Right forelimb (tissue), 1 donor: ENCODE measurements at places on chromosomes 16 and 17.

DNA sequence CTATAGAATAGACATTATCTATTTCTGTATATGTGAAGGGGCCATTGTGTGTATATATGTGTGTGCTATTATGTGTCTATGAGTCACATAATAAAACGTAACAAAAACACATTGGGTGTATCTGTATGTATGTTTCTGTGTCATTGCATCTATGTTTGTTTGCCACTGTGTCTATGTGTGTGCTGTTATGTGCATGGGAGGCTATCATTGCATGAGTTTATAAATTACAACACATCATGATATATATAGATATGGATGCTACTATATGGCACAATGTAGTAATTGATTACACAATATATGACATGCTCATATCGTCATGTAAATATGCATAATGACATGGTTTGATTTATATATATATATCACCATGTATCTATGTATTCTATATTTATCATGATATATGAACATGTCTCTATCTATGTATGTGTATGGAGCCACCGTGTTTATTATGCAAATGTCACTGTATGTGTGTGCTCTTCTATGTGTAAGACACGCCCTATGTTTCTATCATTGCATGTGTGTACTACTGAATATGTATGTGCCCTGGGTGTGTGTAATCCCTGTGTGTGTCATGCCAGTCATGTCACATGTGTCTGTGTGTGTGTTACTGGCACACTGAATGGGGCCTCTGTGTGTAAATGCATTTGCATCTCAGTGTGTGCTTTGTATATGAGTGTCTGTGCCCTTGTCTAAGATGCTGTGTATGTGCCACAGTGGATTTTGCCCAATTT lies 1.4 kb upstream of the TSPOAP1 start:
- DNase-seq = no peak

DNA sequence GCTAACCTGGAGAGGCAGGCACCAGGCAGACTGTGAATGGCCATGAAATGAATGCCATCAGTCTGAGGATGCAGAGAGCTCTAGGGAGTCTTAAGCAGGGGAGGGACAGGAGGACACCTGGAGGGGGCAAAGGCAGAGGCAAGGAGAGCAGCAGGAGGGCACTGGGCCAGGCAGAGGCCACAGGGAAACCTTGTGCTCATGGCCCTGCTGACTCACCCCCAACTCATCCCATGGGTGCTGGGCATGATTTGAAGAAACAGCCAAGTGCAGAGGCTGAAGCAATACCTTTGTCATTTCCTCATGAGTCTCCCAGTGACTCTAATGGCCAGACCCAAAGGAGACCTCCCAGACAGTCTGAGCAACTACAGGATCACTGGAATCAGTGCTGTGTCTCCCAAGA lies 141.4 kb downstream of the TMEM132E start:
- no peak for DNase-seq

DNA sequence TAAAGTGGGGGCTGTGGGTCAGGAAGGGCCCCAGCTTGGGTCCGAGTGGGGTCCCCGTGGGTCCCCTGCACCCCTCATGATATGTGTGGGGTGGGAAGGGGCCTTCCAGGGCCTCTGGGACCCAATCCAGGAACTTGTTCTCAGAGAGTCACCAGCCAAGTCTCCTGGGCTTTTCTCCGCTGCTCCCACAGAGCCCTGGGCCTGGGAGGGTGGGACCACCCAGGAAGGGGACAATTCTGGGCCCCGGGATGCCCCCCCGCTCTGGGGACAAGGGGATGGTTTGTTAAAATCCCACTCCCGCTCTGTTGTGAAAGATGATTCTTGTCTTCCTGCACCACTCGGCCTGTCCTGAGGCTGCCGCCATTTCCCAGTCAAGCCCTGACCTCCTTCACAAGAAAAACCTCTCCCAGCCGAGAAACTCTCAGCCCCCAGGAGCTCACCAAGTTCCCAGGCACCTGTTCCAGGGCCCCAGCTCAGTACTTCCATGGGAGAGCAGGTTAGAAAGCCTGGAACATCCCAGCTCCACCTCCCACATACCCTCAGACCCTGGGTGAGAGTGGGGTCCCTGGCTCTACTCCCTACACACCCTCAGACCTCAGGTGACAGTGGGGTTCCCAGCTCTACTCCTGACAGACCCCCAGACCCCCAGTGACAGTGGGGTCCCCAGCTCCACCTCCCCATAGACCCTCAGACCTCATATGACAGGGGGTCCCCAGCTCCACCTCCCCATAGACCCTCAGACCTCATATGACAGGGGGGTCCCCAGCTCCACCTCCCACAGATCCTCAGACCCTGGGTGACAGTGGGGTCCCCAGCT lies 75.1 kb downstream of the METRNL start:
- DNase-seq = peak; percentile 39

- no peak for DNase-seq
These were observed 85.1 kb downstream of the RGS9 start for GRCh38 chr17:65222214-65222738.

DNA sequence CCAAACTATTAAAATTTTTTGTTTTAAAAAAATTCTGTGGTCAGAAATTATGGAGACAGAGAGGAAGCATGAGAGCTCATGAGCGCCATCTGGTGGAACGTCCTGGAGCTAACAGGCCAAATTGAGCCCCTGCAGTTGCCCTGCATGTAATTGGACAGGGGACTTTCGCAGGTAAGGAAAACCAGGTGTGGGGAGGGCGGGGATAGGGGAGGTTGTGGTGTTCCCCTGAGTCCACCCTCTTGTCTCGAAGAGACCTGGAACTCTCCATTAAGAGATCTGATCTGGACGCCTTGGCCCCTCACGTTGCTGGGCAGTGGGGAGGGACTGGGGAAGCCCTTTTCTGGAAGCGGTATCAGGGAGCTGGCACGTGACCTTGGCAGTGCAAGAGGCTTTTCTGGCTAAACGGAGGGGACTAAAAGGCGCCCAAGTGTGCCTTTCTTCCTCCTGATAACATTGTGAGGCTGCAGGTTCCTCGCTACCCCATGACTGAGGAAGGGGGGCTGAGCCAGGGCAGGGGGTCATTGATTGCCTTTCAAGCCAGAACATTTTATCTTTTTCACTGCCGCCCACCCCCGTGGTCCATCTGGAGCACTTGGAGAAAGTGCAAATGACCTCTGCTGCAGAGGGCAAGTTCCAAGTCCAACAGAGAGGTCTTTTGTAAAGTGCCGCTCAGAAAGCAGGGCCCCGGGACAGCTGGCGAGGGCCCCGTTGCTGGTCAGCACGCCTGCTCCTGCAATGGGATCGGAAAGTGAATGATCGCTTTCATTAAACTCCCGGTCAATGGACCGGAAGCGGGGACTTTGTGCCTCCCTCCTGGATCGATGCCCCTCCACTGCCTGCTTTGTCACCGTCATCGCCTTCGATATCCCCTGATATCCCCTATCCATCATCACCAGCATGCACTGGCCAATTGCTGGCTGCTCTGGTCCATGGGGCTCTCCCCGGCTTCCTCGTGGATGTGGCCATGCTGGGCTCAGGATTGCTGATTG lies 18.4 kb downstream of the PDILT start:
- peak; percentile 69 for DNase-seq

DNA sequence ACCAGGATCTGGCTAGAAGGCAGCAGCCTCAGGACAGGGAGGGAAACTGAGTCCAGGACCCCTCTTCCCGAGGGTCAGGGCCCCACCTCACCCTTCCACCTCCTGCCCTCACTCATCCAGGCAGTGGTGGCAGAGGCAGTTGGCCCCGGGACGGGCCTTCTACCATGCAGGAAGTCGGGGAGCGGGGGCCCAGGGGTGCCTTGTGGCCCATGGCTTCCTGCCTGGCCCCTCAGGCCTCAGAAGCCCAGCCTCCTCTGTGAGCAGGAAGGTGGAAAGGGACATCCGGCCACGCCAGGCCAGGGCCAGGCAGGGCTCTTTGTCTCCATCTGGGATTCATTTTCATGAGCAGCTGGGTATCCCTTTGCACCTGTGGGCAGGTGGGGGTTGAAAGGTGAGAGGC lies 58.5 kb downstream of the BAHCC1 start:
- no peak for DNase-seq

DNA sequence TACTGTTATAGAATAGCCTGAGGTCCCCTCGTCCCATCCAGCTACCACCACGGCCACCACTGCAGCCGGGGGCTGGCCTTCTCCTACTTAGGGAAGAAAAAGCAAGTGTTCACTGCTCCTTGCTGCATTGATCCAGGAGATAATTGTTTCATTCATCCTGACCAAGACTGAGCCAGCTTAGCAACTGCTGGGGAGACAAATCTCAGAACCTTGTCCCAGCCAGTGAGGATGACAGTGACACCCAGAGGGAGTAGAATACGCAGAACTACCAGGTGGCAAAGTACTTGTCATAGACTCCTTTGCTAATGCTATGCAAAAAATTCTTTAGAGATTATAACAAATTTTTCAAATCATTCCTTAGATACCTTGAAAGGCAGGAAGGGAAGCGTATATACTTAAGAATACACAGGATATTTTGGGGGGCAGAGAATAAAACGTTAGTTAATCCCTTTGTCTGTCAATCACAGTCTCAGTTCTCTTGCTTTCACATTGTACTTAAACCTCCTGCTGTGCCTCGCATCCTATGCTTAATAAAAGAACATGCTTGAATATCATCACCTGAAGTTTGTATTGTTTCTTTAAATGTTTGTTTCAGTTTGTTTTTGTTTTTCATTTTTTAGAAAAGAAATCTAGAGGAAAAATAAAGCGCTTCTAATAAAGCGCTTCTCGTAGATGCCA lies 388.3 kb downstream of the MAF start:
- no peak for DNase-seq

GRCh38 chr16:17439580-17439979 lies 31.2 kb downstream of the XYLT1 start:
- no peak for DNase-seq

- no peak for DNase-seq
These were observed 32.2 kb downstream of the SRL start for GRCh38 chr16:4209666-4210065.

DNA sequence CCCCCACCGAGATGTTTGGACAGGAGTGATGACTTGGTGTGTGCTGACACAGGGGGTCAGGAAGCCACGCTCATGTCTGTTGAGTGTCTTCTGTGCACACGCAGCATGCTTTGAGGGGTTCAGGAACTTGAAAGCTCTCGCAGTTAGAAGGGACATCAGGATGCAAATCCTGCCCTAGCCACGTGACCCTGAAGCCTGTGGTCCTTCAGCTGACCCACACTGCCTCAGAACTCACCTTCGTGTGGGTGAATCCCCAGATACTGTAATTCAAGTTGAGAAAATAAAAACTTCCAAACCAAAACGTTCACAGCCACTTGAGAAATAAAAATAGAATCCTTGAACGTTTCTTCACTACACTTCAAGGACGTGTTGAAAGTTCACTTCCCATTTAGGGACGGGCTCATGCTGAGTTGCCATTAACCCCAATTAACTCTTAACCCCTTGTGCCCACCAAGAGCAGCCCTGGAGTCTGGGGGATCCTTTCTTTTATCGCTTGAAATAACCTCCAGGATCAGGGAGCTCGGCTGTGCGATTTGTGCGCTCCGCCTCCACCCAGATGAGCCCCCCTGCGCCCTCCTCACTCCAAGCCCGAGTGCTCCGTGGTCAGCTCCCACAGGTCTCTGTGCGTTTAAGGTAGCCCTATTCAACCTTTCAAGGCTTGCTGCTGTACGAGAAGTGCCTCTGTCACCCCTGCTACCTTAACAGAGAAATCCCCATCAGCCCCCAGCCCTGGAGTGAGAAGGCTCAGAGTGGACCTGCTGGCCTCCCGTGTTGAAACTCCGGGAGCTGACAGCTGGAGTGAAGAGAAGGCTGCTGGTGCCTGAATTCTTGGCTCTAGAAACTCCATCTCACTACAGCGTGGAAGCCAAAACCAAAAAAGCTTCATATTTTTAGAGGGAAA lies 36.2 kb upstream of the NAT9 start:
- DNase-seq = no peak

GRCh38 chr17:55731586-55732250 lies 9.1 kb upstream of the TMEM100 start:
- peak; percentile 57 for DNase-seq

DNA sequence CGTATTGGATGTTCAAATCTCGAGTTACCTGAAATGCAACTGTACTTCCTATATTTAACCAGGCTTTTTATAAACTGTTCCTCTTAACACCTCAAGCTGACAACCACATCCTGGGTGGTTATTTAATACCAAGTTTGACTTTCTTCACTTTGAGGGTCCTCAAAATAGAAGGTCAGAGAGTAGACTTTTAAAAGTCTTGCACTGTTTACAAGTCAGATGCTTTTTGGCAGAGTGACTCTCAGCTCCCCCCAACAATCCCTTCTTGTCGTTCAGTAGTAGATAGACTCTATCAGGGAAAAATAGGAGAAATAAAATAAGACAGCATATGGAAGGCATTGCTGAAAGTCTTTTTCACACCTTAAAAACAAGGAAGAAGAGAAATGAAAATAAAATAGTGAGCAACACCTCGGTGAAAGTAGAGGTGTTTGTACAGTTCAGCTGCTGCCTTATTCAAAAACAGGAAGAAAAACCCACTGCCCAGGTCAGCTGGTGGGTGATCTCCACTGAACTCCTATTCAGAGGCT lies 650.4 kb downstream of the WWOX start:
- DNase-seq = no peak

DNA sequence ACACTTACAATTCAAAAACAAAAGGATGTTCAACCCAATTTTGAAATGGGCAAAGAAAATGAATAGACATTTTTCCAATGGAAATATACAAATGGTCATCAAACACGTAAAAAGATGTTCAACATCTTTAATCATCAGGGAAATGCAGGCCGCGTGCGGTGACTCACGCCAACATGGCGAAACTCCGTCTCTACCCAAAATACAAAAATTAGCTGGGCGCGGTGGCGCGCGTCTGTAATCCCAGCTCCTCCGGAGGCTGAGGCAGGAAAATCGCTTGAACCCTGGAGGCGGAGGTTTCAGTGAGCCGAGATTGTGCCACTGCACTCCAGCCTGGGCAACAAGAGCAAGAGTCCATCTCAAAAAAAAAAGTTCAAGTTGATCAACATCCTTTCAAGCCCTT lies 1.8 kb upstream of the CLUAP1 start:
- DNase-seq = no peak

DNA sequence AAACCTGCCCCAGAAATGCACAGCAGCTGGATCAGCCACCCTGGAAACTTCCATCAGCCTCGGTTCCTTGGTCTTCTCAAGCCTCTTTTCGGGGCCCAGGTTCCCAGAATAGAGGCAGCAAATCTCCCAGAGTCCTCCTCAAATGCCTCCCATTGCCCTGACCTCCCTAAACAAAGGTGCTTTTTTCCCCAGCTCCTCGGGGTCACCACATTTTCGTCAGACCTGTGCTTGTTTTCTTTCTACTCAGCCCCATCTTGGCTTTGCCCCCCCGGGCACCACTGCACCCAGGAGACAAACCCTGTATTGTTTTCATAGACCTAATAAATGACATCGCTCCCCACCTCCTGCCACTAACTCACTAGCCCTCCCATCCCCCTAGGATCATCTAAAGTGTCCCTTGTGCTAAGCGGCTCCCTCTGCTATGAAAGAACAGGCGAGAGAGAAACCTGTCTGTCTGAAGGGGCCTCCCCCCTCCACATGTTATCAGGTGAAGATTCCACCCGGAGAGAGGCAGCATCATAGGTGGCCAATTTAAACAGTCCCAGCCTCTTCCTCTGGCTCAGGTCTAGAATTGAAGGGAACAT lies 451.1 kb downstream of the SOX9 start:
- DNase-seq = no peak
